ENCODE measurements at places on chromosomes 13 and 19.

DNA sequence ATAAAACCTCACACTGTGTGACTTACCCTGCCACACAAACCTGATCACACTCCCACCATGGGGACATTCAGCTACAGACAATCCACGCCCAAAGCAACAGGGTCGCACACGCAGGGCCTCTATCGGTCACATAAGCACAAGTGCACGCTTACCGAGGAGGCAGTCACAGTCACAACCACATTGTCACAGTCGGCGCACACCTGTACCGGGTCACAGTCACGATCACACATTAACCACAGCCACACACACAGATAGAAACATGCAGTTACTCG, 579 bp downstream of the ZNF566 start:
- DNase-seq = peak; percentile 32

DNA sequence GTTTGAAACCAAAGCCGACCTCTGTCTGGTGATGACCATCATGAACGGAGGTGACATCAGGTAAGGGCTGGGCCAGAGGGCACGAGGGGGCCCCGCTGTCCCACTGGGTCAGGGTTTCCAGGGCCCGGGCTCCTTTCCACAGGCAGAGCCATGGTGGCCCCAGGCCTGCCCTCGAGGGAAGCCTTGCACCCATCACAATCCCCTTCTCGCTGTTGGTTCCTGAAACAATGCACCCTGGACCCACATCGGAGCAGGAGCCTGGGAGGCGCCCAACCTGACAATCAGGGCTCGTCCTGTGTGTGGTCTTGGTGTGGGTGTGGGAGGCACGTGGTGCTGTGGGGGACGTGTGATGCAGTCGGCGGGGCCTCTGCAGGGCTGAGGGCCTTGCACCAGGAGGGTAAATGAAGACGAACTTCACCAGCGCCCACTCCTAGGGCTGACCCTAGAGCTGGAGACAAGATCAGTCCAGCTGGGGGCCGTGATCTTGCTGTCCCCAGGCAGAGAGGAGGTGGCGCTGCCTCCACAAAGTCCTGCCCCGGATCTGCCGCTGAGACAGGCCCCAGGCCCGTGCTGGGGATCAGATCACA, 2.8 kb downstream of the GRK1 start:
- no peak for DNase-seq

DNA sequence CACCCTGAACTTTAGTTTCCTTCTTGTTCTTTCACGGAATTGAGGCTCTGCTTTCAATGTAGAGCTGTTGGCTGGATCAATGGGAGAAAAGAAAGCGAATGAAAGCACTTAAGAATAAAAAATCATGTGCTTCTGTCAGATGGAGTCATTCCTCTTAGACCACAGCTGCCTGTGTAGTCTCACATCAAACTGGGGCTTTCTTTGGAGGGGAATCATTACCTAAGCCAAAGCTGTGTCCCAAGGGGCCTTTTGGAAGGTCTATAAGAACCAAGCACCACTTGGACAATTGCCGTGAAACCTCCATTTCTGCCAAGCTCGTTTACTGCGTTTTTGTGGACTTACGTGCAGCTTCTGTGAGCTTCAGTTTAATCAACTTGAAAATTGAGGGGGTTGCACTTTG, 44.2 kb upstream of the RNF113B start:
- DNase-seq = no peak

DNA sequence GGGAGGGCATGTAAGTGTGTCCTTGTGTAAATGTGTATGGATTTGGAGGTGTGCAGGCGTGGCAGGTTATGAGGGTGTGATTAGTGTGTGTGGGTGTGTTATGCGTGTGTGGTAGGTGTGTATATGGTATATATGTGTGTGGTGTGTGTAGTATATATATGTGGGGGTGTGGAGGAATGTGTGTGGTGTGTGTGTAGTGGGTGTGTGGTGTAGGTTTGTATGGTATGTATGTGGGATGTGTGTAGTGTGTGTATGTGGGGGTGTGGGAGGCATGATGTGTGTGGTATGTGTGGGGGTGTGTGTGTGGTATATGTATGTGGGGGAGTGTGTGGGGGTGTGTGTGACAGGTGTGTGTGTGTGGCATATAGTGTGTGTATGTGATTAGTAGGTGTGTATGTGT, 104.2 kb downstream of the SLC7A1 start:
- DNase-seq = no peak

DNA sequence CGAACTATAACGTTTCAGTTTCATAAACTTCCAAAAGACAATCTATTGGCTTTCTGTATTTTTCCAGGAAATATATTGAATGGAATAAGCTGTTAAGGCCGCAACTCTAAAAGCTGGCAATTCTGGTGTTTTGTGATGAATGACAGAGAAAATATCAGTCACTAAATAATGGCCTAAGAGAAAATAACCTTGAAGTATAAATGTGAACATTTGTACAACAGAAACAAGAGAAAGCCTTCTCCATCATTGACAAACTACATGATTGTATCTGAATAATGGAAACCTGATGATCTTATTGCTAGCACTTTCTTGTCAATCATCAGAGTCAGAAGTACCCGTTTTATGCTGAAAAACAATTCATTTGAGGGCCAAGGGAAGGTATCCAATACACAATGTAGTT, 134.3 kb downstream of the TRPC4 start:
- no peak for DNase-seq

DNA sequence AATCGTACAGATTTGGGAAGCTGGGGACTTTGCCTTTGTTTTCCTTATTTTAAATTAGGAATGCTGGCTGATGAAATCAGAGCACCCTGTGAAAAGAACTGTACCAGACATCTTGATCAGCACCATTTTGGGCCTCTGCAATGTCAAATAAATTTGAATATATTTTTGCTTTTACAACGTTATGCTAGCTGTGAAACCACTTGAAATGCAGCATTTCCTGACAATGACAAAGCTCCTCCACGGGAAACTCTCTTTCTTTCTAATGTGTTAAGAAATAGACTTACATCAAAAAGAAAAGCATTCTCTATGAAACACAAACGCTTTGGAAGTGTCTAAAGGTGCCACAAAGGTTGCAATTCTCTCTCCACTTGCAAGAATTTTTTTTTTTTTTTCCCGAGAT, 47.1 kb upstream of the MAP3K10 start:
- no peak for DNase-seq

DNA sequence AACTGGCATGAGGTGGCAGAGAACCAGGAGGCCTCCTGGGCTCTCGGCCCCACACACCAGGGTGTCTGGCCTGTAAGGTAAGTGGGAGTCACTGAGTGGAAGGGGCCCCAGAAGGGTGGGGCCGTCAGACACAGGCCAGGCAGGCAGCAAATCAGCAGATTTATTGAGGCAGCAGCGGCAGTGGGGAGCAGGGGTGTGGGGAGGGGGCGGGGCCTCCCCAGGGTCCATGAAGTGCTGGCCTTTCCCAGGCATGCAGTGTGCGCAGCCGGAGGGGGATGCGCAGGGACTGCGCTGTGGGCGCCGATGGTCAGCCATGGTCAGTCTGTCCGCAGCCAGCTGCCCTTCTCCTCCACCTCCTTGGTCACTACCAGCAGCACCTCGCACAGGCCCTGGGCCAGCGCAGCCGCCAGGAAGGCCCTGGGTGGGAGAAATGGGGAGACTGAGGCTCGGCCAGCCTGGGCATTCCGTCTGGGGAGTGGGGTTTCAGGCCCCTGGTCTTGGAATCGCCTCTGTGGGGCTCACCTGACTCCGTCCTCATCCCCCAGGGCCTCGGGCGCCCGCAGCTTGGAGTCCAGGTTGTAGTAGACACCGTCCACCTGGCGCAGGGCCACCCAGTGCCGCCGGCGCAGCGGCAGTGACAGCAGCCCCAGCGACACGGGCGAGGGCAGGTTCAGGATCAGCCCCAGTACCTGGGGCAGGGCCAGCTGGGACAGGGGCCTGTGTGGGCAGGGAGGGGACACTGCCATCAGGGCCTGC, 5.0 kb downstream of the JOSD2 start:
- DNase-seq = no peak

- no peak for DNase-seq
Observed at GRCh38 chr13:113034451-113035212, 65.6 kb downstream of the MCF2L start.

DNA sequence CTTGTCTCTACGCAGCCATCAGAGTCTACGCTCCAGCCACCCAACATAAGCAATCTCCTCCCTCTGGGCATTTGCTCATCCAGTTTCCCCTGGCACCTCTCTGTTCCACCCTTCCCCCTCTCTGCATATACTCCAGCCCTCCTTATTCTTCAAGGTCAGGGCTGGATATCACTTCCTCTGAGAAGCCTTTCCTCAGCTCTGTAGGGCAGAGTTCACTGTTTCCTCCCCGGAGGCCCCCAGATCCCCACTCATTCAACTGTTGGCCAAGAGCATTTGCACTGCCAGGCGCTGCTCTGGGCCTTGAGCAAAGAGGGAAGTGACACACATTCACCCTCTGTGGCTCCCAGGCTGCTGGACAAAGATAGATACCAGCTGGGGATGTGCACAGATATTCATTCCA, 3.3 kb downstream of the FCGRT start:
- no peak for DNase-seq

Data from stimulated activated CD4-positive, alpha-beta T cell treated with anti-CD3 and anti-CD28 coated beads, Interleukin-15, amount 100 ng/mL, for 48 hours (primary cell).